Stimulated activated memory B cell treated with anti-CD40 and anti-IgM and Interleukin-4, amounts not matched to agents 10 μg/mL and 1 μg/mL and 100 μg/mL, for 72 hours (primary cell): ENCODE measurements at places on chromosomes 4 and X.

- ATAC-seq: no peak
These were observed 661.2 kb upstream of the TENM3 start for GRCh38 chr4:181581983-181582382.

DNA sequence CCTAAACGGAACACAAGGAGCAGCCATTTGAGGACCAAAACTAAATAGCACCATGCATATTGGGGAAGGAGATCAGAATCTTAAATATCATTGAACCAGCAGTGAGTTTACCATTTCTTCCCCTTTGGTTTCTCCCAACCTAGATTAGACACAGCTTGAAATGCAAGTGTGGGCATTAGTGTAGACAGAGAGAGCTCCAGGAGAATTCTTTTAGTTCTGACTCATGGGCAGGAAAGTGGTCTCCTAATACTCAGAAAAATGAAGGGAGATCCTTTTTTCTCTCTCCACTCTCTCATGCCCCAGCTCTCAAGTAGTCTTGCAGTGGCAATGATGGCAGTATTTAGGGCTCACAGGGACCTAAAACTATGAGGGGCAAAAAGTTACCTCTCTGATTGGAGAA, 567.9 kb downstream of the INPP4B start:
- ATAC-seq: no peak

GRCh38 chr4:185398618-185399017, 2.0 kb downstream of the ANKRD37 start:
- no peak for ATAC-seq

DNA sequence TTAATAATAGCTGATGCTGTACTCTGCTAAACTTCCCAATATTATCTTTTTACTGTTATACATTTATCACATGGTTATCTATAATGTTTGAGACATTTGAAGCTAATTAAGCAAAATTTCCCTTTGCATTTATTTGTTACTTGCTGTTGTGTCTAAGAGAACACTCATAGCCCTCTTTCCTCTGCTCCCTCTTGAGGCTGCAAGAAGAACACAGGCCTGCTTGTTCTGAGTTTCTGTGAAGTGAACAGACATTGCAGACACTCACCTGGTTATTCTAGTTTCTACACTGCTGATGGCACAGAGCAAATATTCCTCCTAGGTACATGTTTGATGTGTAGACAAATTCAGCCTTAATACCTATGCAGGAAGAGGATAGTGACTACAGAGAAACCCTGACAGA, 367.8 kb downstream of the GASK1B start:
- no peak for ATAC-seq

GRCh38 chr4:42523066-42523718, 125.9 kb downstream of the SHISA3 start:
- no peak for ATAC-seq

DNA sequence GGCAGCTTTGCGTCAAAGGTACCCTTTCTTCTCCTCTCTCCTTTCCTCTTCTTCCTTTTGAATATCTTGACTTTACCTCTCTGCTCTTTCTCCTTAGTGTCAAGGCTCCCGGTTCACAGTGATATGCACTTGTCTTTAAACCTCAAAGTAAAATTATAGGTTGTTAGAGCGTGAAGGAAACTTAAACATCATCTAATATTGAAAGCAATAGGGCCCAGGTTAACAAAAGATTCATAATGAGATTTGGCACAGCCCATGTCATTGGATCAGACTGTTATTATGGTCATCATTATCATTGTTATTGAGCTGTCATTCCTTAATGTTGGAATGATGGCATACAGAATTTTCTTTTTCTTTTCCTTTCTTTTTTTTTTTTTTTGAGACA, 32.5 kb downstream of the FTHL17 start:
- no peak for ATAC-seq

- ATAC-seq: no peak
These were observed 935.2 kb downstream of the TRAM1L1 start for GRCh38 chr4:116150152-116150551.

DNA sequence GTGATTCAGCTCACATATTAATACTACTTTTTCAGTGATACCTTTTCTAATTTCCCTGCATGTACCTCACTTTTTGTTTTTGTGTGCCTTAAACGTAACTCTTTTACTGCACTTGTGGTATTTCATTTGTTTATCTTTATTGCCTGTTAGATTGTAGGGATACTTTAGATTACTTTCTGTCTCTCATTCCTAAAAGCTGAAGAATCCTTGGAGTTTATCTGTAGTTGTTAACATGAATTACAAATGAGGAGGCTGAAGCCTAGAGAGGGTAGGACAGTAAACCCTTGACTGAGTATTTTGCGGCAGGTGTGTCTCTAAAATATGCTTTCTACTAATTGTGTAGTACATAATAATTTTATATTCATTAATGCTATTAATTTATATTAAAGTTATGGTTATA, 34.9 kb downstream of the BMP2K start:
- ATAC-seq: no peak

- ATAC-seq: no peak
These were observed 129.5 kb downstream of the ZIC3 start for GRCh38 chrX:137695417-137695816.
